ENCODE measurements at places on chromosomes 4 and X.

GRCh38 chr4:98466868-98467599 is 191.4 kb downstream of the TSPAN5 start:
- DNase-seq: no peak

- DNase-seq: no peak
These were observed 149.1 kb downstream of the FBXO8 start for GRCh38 chr4:174134361-174134760.

GRCh38 chr4:74890341-74890740 is 42.6 kb upstream of the PARM1 start:
- DNase-seq: no peak

- DNase-seq: no peak
These were observed 2.9 kb downstream of the GPRASP3 start for GRCh38 chrX:102723456-102723855.

DNA sequence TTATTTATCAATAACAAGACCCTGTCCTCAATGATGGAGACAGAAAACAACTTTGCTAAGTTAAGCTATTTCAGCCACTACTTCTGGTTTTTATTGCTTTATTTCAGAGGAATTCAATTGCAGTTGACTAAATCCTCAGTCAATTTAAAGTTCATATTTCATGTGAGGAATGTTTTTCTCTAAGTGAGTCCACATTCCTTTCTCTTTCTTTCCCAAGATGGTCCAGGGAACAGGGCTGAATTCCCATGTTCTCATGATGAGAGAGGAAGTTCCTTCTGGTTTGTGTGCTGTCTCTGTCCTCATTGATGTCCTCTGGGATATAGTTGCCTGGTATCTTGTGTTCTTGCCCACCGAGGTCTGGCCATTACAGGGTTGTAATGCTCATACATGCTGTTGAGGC is 117.2 kb downstream of the SLIT2 start:
- DNase-seq: no peak

DNA sequence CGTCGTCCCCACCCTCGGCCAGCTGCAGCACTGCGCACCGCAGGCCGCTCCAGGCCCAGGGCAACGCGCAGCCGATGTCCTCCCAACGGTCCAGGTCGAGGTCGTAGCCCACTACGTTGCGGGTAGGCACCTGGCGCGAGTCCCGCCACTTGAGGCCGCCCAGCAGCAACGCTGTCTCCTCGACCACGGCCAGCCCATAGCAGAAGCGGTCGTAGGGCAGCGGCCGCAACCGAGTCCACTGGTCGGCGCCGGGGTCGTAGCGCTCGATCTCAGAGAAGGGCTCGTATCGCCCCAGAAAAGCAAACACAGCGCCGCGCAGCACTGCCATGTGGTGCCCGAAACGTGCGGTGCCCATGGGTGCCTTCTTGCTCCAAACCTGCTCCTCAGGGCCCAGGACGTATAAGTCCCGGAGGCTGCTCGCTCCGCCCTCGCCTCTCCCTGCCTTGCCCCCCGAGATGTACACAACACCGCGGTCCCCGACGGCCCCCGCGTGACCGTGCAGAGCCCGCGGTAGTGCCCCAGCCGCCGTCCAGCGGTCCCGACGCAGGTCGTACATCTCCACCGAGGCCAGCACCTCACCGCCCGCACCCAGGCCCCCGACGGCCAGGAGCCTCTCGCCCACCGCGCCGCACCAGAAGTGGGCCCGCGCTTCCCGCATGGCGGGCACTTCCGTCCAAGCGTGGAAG is 2.1 kb downstream of the KLHL34 start:
- DNase-seq: no peak
